CD4-positive, alpha-beta T cell treated with Interleukin-15 for 1 hour (primary cell): ENCODE measurements at places on chromosomes 13 and 19.

GRCh38 chr13:48151363-48152161 lies 56.7 kb upstream of the MED4 start:
- DNase-seq: no peak

DNA sequence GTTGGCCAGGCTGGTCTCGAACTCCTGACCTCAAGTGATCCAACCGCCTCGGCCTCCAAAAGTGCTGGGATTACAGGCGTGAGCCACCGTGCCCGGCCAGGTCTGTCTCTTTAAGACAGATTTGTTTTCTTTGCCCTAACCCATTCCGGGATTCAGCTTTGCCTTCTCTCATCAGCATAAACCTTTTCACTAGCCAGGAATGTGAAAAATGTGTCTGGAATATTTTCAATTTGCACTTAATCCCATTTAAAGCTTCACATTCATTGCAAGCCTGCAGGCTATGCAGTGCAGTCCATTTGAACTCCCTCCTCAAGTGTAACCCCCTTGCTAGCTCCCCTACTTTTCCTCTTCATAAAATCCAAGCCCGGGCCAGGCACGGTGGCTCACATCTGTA lies 880 bp upstream of the TMEM160 start:
- DNase-seq: no peak

- no peak for DNase-seq
These were observed 14.2 kb upstream of the PGLS start for GRCh38 chr19:17497149-17497798.

DNA sequence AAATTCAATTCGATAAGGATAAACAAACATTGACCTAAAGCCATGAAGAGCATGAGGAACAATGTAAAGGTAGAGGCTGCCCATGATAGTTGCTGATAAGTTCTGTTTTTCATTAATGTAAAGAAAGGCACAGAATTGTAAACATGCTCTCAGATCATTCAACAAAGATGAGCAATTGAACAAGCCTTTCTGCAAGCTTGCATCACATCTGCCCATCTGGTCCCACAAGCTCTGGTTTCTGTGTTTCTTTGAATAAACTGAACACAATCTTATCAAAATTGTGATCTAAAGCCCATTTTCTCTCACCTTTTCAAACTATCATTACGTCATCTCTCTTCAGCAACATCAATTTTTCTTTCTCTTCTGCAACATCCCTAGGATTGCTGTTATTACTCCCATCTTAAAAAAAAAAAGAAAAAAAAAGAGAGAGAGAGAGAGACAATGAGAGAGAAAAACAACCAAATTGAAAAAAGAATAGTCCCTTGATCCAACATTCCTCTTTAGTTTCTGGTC lies 487.2 kb upstream of the GPC6 start:
- DNase-seq: no peak

DNA sequence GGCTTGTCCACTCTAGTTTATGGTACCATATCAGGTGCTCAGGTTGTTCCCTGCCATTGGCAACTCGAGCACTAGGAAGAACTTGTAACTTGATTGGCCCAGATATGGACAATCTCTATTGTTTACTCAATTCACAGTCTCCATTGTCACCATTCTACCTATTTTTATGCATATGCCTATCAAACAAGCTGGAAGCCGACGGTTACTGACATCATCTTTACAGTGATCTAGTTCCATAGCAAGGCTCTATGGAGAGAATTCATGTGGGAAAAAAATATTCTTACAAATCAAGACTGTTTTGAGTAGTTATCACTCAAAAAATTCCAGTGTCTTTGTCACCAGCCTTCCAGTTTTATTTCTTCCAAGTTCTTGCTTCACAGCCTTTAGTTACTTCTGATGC lies 1006.2 kb upstream of the PRR20A start:
- DNase-seq: no peak

- DNase-seq: no peak
These were observed 18.8 kb upstream of the GTF3A start for GRCh38 chr13:27405546-27406134.

DNA sequence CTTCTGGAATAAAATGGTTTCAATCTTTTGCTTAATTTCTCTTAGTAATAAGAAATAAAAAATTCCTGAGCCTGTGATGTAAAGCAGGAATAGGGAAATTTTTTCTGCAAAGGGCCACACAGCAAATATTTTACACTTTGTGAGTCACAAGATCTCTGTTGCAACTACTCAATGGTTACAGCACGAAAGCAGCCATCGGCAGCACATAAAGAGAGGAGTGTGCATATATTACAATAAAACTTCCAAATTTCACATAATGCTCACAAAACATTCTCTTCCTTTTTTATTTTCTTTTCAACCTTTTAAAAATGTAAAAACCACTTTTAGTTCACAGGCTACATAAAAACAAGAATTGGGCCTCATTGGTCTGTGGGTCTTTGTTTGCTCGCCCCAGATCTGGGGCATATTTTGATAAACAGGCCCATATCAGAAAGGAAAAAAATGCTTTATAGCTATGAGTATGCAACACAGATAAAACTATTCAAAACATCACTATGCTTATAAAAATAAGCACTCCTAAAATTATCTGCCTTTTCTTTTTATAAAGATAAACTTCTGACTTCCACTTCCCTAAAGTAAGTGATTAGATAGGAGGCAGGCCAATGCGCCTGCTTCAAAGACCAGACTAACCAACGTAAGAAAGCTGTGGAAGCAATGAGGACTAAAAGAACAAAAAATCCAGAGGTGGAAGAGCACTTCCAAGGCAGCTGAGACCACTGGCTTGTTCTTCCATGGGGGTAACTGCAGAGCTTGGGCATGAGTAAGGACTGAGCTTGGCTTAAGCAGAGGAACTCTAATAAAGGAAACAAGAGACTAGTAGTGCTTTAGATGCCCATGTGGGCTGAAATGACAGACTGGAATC lies 26.5 kb downstream of the MYCBP2 start:
- DNase-seq: no peak

DNA sequence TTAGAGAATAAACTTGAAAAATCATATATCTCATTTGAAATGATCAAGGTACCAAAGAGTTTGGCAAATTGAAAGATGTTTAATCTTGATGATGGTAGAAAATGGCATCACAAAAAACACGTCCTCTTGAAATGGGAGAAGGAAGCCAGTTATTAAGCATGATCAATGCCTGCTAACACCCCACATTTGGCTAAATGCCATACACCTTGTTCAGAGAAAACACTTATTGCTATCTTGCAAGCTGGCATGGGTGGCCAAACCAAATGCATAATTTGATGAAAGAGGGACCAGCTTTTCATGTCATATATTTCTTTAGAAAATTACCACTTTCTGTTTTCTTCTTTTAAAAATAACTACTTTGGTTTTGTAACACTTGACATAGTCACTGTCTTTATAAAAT lies 141.3 kb downstream of the ZAR1L start:
- no peak for DNase-seq

GRCh38 chr13:30395192-30396158 lies 26.8 kb upstream of the UBE2L5 start:
- DNase-seq: peak; percentile 81

DNA sequence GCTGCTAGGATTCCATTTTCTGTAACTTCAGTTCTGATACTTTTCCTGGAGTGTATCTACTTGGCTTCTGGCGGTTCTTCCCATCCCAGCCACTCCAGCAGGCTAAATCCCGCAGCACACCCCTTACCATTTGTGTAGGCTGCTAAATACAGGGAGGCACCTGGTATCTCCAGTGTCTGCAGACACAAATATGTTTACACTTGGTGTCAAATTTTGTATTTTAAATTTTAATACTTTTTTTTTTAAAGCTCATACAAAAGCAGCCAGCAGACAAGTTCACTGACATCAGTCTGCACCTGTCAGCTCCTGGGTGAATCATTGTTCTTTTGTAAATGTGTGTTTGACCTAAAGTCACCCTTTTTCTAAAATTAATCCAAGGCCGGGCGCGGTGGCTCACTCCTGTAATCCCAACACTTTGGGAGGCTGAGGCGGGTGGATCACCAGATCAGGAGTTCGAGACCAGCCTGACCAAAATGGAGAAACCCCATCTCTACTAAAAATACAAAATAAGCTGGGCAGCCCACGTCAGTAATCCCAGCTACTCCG lies 3.4 kb upstream of the ZSCAN4 start:
- no peak for DNase-seq
